ENCODE measurements at places on chromosomes 5 and 9. TPM values are rescaled to one million over a fixed set of nuclear protein-coding genes. Genes with fewer than 3 reads are reported as not detected.

The CNTLN gene
- 6.2 TPM for total RNA-seq

The TSLP gene
- total RNA-seq = not detected

DNA sequence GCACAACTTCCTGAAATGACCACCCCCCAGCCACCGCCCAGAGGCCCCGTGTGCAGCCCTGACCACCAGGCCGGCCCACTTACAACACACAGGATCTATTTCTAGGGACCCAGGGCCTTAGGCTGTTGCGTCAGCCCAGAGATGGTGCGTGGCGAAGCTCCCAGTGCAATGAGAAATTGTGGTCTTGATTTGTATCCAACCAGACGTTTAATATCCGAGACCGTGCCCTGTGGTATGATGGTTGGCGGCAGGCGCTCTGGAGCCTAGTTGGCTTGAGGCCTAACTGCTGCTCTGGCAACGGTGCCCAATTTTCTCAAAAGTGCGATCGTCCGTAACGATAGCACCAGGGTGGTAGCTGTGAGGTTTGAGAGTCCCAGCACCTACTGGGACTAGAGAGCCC lies 32.6 kb upstream of the SLC6A19 start:
- no peak for DNase-seq

DNA sequence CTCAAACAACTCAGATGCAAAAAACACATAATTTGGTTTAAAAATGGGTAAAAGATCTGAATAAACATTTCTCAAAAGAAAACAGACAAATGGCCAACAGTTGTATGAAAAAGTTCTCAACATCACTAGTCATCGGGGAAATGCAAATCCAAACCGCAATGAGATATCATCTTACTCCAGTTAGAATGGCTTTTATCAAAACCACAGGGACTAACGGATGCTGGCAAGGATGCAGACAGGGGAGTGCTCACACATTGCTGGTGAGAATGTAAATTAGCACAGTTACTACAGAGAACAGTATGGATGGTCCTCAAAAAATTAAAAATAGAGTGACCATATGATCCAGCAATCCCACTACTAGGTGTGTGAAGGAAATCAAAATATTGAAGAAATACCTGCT lies 589.1 kb upstream of the ADAMTS16 start:
- peak; percentile 78 for DNase-seq

GRCh38 chr9:98249771-98250170 lies 5.7 kb downstream of the TBC1D2 start:
- DNase-seq = no peak

- DNase-seq = no peak
These were observed 11.9 kb upstream of the PGGT1B start for GRCh38 chr5:115274584-115274983.

- DNase-seq = peak; percentile 29
These were observed 724 bp downstream of the NR2F1-AS1 start for GRCh38 chr5:93580063-93580926.

DNA sequence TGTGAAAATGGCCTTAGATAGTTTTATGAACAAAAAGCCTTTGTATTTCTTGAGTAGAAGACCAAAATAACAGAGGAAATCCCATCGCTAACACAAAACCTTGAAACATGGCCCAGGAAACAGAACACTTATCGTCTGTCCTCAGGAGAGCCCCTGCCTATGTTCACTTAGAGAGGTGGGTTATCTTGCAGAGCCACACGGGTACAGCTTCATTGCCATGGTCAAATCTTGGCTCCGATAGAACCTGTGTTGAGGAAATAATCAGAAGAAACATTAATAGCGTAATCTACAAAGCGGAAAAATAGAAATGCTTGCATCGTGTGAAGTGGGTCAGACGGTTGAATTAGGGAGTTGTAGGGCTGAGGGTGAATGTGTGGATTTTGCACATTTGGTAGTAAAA lies 216.1 kb downstream of the MAST4 start:
- no peak for DNase-seq

GRCh38 chr9:93597871-93598646 lies 21.7 kb downstream of the PHF2 start:
- no peak for DNase-seq

GRCh38 chr5:159097784-159098602 lies 1.7 kb downstream of the EBF1 start:
- no peak for DNase-seq

DNA sequence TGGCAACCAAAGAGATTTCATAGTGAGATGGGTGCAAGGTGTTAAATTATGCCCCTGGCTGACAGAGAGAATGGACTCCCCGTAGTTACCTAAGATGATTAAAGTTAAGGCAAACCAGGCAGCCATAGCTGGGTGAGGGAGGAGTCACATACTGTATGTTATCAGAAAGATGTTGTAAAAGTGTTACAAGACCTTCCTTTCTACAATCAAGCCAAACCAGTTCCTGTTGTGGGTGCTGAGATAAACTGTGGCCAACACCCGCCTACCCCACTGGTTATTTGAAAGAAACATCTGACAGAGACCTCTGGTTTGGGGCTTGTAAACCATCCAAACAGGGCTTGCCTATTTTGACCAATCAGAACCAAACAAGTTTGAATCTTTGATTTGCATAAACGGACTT lies 684.7 kb upstream of the NUDT12 start:
- no peak for DNase-seq

GRCh38 chr5:14062178-14062577 lies 81.0 kb upstream of the TRIO start:
- DNase-seq = peak; percentile 87
